RCC 7860 (cell line): ENCODE measurements at places on chromosomes 7 and 10.

- DNase-seq, result no peak
Observed at GRCh38 chr10:2207246-2207922, 470.1 kb upstream of the ADARB2 start.

DNA sequence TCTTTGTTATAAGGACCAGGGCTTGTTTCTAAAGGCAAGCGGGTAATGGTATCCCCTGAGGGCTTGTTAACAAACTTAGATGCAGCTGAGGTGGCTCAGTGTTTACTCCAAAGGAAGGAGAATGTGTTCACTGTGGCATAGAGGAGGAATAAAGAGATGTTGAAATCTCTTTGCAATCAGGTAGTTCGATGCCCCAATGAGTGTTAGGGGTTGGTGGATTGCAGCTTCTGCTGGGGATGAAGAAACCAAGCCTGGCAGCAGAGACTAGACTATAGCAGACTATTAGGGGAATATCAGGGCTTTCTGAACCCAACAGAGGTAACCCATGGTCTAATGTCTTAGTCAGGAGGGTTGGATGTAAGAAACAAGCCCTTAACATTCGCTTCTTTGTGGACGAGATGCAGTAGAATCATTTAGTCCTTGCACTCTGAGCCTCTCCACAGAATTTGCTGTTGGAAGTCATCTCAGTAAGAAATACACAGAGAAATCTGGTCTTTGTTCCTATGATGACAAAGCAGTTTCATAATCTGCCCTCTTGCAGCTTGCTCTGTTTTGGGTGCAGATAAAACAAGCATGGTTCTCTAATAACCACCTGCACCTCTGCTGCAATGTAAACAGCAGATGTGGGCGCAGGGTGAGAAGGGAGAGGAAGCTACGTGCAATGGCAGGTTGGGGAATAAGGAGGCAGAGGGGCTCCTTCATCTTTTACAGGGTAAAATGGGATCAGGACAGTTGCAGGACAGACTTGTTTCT lies 108.6 kb downstream of the NRF1 start:
- no peak for DNase-seq

GRCh38 chr10:34758447-34758996 lies 56.6 kb downstream of the PARD3 start:
- DNase-seq, result peak; percentile 99

GRCh38 chr10:71366690-71367089 lies 30.0 kb upstream of the CDH23 start:
- DNase-seq, result no peak

- no peak for DNase-seq
Observed at GRCh38 chr7:16202303-16202702, 219.0 kb downstream of the CRPPA start.

DNA sequence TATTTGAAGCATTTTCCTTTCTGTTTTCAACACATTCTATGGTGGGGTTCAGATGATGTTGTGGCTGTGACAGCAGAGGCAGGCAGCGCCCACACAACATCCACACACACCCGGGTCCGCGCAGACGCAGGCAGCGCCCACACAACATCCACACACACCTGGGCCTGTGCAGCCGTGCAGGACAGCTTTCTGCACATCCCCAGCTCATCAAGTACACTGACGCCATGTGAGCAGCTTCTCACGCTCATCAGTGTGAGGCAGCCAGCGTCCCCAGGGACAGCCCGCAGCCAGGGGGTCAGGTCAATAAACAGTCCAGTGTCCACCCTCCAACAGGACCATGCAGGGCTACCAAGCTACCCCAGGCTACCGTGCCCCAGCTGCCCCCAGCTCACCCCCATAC lies 272.8 kb upstream of the TCERG1L start:
- no peak for DNase-seq

- DNase-seq, result no peak
Observed at GRCh38 chr10:120931999-120932398, 80.8 kb downstream of the WDR11 start.

- no peak for DNase-seq
Observed at GRCh38 chr7:141262101-141263090, 188.5 kb downstream of the TMEM178B start.

DNA sequence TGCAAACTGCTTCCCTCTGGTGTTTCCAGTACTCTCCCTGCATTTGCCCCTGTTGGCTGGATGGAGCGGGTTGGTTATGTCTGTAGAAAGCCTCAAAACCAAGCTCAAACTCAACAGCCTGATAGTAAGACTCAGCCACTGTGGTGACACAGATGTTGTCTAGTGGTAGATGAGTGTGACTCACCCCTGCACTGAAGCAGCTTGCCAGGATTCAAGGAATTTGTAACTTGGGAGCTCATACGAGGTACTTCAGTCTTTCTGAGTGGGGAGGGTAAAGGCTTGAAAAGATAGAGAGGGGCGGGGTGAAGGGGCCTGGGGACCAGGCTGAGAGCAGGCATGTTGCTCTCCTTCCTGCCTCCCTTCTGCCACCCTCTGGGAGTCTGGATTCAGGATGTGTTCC lies 22.9 kb upstream of the AQP1 start:
- DNase-seq, result peak; percentile 30

DNA sequence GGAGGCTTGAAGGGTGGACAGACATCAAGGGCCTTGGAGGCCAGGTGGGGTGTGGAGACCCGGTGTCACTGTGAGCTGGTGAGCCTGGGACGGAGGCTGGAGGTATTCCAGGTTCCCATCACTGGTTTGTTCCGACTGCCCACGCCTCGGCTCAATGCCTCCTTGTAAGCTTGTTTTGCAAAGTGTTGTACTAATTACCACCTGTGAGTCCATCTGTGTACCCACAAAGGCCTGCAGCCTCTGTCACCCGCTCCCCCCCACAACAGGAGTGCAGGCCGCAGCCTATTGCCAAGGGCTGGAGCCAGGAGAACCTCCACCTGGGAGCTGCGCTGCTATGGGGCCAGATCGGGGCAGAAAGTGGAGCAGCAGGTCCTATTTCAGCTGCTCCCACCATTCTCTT lies 521.8 kb upstream of the DPP6 start:
- DNase-seq, result no peak
